ENCODE measurements at places on chromosomes 11 and 22.
A peak's percentile ranks its signal among the peaks of the same experiment; 100 is the strongest.

GRCh38 chr11:91717169-91717568 is 507.4 kb upstream of the FAT3 start:
- no peak for DNase-seq

- no peak for DNase-seq
Measured at GRCh38 chr11:103920449-103920848, 116.0 kb upstream of the DDI1 start.

- DNase-seq, result no peak
Measured at GRCh38 chr11:65351511-65351910, 3.0 kb upstream of the TIGD3 start.

DNA sequence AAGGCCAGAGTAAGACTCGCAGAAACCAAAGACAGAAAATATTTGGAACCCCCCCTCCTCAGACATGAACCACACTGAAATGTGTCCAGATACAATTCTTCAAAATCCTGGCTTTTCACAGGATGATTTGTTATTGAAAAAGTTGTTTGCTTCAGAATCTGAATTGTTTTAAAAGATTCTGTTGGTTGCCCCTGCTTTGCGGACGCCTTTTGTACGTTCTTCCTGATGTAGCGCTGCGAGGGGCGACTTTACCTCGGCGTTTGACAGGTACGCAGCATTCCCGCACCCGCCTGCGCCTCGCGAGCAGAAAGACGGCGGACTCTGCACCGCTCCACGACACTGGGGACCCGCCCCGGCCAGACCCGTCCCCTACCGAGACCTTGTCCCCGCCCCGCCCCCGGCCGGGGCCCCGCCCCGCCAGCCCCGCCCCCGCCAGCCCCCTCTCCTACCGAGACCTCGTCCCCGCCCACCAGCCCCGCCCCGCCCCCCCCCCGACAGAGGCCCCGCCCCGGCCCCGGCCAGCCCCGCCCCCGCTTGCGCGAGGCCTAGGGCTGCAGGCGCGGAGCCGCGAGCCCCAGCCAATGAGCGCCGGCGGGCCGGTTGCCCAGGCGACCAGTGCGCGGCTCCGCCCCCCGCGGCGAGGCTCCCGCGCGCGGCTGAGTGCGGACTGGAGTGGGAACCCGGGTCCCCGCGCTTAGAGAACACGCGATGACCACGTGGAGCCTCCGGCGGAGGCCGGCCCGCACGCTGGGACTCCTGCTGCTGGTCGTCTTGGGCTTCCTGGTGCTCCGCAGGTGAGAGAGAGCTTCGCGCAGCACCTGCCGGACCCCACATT is at the start of gene GLB1L2:
TSS of gene GLB1L2 (plus strand) at position 635 of the 835 bp plus-strand sequence. CDS start at position 709, 74 bp downstream.
- peak; percentile 80 for DNase-seq

- DNase-seq, result no peak
Measured at GRCh38 chr11:36367806-36368680, 72.0 kb downstream of the PRR5L start.

- DNase-seq, result no peak
Measured at GRCh38 chr11:47480762-47481161, 31.8 kb upstream of the RAPSN start.

DNA sequence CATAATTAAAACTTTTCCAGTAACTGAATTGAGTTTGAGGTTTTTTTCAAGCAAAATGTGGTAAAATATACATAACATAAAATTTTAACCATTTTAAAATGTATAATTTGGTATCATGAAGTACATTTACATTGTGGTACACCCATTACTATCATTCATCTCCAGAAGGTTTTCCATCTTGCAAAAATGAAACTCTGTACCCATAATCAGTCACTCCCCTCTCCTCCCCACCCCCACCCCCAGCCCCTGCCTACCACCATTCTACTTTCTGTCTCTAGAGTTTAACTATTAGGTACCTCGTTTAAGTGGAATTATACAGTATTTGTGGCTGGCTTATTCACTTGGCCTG is 63.7 kb downstream of the MICAL2 start:
- DNase-seq, result no peak

DNA sequence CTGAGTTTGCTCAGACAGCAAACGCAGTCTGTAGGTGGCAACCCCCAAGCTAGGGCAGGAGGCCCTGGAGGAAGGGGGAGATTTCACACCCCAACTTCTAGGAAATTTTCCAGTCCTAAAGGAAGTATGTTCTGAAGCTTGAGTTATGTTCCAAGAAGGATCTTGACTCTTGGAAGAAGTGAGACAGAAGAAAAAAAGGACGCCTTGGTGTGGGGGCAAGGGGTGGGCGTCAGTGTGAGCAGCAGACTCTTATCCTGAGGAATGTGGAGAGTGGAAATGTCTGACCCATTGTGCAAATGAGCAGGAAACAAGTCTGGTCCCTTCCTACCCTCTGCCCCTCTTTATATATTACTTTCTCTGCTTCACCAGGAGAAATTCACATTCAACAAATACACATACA is 368.5 kb upstream of the NARS2 start:
- DNase-seq, result no peak

GRCh38 chr11:19088791-19089190 is 28.2 kb upstream of the ZDHHC13 start:
- no peak for DNase-seq

DNA sequence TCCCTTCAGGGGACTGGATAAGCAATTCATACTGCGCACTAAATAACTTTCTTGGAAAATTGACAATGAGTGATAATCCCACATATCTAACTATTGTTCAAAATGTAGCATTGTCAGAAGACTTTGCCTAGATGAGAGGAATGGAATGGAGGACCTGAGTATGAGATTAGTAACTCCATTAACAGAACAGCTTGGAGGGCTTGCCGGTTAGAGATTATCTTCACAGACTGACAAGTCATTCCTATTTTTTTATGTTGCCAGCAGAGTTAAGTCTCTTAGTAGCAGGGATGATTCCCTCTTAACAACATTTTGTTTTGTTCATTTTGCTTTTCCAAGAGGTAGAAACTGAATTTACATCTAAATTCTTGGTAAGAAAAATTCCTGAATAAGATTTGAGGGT is 7.1 kb upstream of the BACE1-AS start:
- DNase-seq, result no peak

DNA sequence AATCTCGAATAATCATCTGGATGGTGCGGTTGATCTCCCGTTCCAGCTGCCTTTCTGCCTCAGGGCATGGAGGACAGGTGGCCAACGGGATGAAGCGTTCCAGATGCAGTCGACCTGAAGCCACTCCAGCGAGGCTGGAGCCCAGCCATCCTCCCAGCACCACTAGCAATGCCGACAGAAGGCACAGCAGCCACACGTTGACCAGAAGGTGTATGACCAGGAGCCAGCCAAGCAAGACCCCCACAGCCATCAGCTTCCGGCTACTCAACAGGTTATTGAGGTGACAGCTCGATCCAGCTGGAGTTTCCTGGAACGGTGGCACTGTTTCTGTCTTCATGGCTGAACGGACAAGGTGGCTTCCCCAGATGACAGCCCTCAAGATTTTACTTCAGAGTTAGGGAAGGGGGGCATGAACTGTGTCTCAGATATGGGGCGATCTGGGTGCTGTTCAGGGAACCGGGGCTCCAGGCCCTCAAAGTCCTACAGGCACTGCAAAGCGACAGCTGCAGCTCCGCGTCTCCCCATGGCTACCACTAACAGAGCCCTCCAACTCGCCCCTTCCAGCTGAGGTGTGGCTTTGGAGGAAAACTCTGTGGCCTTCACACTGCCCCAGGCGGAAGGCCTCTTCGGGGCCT is 559 bp downstream of the SNX19 start:
- DNase-seq, result peak; percentile 1

- DNase-seq, result peak; percentile 26
Measured at GRCh38 chr11:108734956-108735559, 70.2 kb downstream of the DDX10 start.

GRCh38 chr11:70502677-70503467 is 104.5 kb downstream of the CTTN start:
- DNase-seq, result no peak

DNA sequence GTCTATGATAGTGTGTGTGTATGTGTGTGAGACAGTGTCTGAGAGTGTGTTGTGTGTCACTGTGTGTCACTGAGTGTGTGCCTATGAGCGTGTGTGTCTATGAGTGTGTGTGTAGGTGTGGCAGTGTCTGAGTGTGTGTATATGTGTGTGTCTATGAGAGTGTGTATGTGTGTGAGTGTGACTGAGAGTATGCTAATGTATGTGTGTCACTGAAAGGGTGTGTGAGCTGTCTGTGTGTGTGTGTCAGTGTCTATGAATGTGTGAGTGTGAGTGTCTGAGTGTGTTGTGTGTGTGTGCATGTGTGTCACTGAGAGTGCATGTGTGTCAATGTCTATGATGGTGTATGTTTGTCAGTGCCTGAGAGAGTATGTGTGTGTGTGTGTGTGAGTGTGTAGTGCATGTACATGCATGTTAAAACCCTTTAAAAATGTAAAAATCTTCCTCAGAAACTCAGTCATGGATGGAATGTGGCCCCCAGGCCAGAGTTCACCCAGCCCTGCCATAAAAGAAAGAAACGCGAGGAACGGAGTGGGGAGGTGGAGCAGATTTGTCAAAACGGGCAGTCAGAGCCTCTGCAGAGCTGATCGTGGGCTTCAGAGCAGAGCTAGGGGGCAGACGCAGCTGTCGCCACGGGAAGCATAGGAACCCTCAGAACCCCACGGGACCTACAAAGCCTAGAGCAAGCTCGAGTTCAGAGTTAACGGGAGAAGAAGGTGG is 218.8 kb downstream of the CTTN start:
- DNase-seq, result no peak

DNA sequence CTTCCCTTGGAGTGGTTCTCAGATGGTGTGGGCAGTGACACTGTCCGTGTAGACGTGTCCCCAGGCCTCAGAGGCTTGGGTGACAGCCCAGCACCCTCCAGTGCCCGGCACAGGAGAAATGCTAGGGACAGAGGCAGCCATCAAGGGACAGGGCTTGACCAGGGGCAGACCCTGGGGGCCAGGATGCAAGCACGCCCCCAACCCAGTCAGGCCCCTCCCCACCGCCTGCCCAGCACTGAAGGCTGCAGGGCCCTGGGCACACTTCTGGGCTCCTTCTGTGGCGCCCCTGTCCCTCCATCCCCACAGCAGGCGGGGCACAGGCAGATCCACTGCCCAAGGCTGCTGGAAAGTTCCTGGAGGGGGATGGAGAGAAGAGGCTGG is 11.1 kb downstream of the IGF2 start:
- no peak for DNase-seq

DNA sequence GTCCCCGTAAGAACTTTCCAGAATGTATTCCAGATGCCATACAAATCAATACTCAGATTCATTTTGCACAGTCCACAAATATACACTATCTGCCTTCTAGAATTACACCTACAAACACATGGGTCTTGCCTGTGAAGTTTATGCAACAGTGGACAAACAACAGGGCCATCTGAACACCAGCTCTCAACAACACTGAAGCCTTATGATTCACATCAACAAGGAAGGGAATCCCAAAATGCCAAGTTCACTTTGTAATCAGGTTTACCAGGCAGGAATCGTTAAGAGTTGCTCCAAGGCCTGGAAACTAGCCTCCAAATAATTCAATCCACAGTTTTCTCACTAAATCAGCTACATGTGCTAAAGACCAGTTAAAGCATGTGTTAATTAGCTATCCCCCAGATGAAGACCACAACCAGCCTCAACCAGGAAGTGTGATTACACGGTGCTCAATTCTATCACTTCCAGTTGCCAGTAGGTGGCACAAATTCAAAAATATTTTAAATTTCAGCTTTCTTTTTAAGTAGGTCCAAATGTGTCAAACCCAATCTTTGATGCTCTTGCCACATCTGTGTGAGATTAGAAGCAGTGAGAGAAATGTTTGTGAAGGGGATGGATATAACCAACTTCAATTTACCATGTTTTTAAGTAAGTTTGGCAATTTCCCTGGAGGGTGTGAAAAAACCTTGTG is 139.1 kb upstream of the BDNF start:
- peak; percentile 26 for DNase-seq

GRCh38 chr11:66100272-66101065 is 30.4 kb downstream of the PACS1 start:
- no peak for DNase-seq

- DNase-seq, result no peak
Measured at GRCh38 chr11:61841636-61842527, 13.8 kb downstream of the FADS2 start.

DNA sequence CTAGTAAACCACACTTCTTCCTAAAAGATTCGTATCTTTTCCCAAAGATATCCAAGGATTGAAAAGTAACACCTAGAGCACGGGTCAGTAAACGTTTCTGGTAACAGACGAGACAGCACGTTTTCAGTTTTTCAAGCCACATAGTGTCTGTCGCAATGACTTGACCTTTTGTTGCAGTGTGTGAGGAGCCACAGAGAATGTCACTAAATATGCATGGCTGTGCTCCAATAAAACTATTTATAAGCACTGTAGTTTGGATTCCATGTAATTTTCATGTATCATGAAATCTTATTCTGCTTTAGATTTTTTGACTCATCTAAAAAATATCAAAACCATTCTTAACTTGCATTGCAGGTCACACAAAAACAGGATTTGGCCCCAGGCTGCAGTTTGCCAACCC is 18.3 kb upstream of the MICAL3 start:
- DNase-seq, result no peak

DNA sequence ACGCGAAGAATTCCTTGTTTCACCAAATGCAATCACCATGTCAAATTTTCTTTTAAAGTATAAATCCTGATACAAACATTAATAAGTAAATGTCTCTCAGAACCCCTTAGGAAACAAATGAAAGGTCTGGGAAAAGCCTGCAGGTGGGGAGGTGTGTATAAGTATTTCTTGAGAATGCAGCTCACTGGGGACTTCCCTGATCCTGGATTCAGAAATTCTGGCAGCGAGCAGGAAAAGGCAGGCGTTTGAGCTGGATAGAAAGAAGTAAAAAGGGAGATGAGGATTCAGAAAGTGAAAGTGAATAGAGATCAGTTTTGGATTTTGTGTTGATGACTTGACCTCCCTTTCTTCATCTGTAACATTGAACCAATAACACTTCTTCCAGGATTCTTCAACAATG is 68.3 kb upstream of the CTSC start:
- DNase-seq, result no peak

DNA sequence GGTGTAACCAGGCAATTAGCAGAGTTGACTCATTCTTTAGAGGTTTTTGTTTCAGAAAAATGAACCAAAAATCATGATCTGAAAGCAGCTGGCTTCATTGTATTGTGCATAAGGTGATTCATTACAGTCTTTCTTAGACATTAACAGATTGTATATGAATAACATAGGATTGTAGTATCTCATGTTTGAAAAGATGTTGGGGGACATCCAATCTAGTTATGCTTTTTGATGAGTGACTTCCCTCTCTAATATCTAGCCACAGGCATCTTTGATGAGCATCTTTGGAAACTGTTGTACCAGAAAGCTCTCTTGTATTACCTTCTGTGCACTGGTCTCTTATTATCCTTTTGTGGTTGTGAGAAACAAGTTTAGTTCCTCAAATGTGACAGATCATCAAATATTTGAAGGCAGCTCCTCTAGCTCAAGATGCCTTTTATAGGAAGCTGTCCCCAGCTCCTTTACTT is 8.3 kb downstream of the GRK3 start:
- DNase-seq, result no peak

GRCh38 chr22:44709881-44710392 is 7.9 kb downstream of the PRR5 start:
- no peak for DNase-seq
